Stimulated activated CD4-positive, alpha-beta T cell treated with anti-CD3 and anti-CD28 coated beads, TNF-alpha, amount 100 ng/mL, for 24 hours (primary cell): ENCODE measurements at places on chromosomes 4 and X.

DNA sequence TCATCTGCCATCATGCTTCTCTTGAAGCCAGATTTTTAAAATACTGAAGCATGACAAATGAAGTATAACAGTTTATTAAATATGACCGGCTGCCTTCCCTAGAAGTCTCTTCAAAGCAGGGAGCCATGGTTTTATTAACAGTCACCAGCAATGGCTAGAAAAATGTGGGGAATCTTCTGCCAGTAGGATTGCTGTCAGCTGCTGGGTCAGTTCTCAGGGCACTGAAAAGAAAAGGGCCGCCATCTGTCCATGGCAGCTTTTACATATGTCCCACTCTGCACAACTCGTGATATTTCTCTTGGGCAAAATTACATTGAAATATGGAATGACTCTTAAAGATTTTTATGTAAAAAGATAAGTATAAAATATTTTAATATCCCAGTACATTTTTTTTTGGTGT lies 2.8 kb downstream of the CCNG2 start:
- DNase-seq = no peak

GRCh38 chr4:7902101-7902553 lies 37.5 kb downstream of the AFAP1 start:
- DNase-seq = no peak

DNA sequence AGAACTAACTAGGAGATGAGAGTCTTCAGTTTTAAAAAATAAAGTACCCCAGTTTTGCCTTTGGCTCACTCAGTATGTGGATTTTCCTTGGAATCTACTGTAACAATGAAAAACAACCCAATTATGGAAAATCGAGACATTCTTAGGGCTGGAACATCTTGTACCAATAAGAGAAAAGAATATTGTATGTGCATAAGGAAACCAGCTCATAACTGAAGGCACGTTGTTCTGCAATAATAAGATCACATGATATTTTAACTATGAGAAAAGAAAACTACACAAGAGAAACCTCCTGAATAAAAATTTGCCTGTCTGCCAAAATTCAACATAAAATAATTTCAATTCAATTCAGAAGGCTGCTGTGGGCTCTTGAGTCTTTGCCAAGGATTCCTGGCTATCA lies 261.8 kb upstream of the EDNRA start:
- DNase-seq = no peak

GRCh38 chr4:172168888-172169287 lies 355.7 kb downstream of the GALNTL6 start:
- DNase-seq = no peak

- DNase-seq = no peak
Observed at GRCh38 chr4:25818371-25818871, 44.4 kb downstream of the SEL1L3 start.

GRCh38 chr4:110271986-110272385 lies 73.6 kb upstream of the ELOVL6 start:
- DNase-seq = no peak

DNA sequence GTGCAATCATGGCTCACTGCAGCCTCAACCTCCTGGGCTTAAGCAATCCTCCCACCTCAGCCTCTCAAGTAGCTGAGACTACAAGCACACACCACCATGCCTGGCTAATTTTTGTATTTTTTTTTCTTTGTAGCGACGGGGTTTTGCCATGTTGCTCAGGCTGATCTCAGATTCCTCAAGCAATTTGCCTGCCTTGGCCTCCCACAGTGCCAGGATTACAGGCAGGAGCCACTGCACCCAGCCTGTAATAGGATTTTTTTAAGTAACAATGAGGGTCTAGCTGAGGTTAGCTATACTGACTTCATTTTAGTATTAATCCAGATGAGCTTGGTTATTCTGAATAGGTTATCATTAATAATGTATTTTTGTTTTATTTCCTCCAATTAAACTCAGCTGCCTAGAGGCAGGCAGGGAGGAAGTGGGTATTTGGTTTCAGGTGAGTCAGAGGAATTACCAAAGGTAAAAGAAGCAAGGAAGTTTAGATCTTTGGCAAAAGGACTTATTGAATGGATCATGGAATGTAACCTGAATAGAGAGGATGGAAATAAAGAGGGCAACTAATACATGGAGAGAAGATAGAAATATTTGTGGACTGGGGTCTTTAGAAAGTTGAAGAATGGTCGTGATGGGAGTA lies 1023.3 kb upstream of the TENM3 start:
- no peak for DNase-seq

GRCh38 chr4:4408576-4409335 lies 21.9 kb downstream of the NSG1 start:
- no peak for DNase-seq

DNA sequence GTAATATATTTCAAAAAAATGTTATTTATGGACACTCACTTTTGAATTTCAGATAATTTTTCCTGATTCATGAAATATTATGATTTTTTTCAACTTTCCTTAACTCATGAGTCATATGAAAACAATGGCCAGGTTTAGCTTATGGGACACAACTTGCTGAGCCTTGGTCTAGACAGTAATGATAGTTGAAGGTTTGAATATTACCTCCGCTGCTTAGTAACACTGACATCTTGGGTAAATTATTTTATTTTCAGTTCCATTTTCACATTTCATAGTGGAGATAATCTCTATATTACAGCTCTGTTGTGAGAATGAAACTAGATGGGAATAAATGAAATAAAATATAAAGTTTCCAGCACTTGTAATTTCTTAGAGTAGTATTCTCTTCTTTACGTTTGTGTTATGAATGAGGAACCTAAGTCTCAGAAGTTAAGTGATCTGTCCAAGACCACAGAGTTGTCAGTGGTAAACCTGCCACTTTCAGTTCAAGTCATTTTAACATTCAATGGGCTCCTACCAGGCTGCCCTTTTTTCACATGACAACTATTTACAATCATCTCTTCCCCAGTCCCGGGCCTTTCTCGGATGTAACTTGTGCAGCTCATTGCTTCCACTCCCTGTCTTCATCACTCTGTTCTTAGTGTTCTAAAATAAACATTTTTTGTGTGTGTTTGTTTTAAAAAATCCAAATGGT lies 46.8 kb upstream of the GC start:
- DNase-seq = no peak

DNA sequence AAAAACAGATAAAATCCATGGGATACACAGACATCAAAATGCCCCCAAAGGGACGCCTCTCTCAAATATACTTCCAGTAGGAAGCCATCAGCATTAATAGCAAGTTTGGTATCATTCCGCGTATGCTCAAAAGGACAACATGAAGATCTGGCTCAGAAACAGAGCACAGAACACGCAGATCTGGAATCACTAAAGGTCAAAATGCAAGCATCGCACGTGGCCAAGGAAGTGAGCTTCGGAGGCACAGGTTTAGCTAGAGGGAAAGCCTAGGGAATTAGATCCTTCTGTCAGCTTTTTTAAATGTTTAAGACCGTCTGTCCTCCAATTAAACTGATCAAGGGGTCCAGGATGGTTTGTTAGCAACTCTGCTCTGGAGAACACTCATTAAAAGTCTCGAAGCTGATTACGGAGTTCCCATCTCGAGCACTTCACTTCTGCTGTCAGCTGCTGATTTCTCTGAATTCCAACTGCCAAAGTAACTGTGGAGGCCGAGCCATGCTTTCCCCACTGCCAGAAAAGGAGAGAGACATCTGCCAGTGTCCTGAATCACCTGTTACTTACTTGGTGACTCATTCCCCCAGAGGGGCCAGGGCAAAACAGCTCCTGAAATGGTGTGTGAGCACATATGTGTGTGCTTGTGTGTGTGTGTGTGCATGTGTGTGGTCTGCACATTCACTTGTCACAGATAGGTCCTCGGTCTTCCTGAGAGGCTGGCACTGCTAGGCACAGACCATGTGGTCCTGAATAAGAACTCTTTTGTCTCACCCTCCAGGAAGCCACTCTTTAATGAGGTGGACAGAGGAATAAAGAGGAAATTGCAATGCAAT lies 177.7 kb upstream of the PPARGC1A start:
- DNase-seq = no peak

DNA sequence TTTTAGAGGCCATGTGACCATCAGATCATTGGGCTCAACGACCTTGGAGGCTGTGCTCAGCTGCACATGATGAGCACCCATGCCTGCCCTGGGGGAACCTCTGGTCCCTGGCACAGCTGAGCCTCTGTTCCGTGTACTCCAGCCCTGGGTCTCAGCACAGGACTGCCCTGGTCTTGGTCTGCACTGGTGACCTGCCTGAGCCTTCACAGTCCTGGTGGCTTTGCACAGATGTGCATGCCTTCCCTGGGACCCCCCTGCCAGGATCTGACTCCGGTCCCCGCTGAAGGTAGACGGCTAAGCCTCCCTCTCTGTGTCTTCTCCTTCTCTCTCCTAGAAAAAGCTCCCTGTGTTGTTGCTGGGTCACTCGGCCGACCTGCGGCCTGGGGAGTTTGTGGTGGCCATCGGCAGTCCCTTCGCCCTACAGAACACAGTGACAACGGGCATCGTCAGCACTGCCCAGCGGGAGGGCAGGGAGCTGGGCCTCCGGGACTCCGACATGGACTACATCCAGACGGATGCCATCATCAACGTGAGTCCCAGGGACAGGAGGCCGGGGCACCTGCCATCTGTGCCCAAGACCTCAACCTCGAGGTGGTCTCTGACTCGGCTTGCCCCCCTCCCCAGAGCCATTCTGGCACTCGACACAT lies 21.6 kb downstream of the HTRA3 start:
- no peak for DNase-seq

GRCh38 chr4:113826421-113826820 lies 64.9 kb upstream of the CAMK2D start:
- no peak for DNase-seq

DNA sequence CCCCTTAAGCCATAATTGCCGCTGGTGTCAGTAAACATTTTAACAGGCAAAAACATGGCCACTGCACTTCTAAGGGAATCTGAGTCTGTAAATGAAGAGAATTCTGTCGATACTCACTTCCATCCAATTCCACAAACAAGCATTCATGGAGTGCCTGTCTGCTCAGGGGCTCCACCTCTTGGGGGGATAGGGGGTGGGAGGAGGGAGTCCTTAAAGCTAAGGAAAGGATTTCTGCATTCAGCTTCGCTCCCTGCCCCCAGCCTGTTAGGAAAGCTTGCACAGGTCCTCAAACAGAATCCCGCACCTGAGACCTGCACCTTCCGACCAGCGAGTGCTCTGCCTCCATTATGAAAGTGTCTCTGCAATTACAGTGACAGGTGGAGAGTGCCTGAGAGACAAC lies 130.2 kb upstream of the KIT start:
- DNase-seq = no peak

- no peak for DNase-seq
Observed at GRCh38 chr4:21744046-21744445, 204.5 kb downstream of the KCNIP4 start.

- DNase-seq = no peak
Observed at GRCh38 chr4:141339966-141340365, 119.3 kb downstream of the ZNF330 start.

- DNase-seq = no peak
Observed at GRCh38 chr4:176945334-176945733, 152.6 kb upstream of the VEGFC start.

DNA sequence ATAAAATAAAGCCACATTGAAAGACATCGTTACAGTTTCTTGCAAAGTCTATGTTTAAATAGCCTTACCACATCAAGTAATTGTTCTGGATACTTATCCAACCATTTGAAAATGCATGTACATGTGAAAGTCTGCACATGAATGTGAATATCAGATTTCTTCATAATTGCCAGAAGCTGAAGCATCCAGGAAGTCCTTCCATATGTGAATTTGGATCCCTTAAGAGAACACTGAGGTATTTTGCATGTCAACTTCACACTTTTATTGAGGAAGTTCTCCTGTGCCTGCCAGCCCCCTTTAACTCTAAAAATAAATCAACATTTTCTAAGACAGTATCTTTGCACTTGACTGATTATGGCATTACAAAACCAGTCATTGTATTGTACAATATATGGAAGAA lies 1103.5 kb upstream of the ADGRL3 start:
- no peak for DNase-seq

DNA sequence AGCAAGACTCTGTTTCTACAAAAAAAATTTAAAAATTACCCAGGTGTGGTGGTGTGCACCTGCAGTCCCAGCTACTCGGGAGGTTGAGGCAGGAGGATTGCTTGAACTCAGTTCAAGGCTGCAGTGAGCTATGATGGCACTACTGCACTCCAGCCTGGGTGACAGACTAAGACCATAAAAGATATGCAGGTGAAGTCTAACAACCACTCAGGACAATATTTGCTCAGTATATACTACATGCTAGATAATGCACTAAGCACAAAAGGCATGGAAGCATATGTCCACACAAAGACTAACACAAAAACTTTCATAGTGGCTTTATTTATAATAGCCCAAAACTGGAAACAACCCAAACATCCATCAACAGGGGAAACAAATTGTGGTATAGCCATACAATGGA lies 57.7 kb upstream of the TXK start:
- no peak for DNase-seq

DNA sequence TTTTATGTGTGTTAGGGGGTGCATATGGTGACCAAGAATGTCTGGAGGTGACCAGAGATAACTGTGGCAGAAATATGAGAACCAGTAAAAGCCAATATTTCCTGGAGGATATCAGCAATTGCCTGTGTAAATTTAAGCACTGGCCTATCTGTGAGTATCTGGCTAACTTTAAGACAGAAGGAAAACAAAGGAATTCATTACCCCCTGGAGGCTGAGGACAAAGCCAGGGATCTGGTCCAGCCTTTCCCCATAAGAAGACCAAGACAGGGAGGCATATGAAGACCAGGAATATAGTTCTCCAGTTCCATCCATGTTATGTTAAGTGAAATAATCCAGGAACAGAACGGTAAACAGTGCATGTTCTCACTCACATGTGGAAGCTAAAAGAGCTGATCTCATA lies 49.2 kb downstream of the MFAP3L start:
- DNase-seq = no peak

DNA sequence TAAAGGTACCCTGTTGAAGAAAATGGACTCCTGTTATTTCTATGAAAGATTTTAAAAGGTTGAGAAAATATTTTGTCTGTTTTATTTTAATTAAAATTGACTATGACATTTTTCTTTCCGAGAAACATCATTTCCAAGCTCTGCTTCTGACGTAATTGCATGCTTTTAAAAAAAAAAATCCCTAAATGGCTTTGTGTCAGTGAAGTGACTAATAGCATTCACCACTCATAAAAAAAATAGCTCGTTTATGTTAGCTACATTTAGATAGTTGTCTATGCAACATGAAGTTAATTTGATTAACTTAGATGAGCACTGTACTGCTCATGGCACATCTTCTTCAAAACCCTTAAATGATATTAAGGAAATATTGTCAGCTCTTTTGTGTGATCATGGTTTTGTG lies 105.1 kb upstream of the KLHL13 start:
- no peak for DNase-seq

GRCh38 chr4:26032142-26032541 lies 118.1 kb downstream of the SMIM20 start:
- no peak for DNase-seq
